ENCODE measurements at places on chromosomes 7 and 10. TPM values are rescaled to one million over a fixed set of nuclear protein-coding genes. Genes with fewer than 3 reads are reported as not detected.

Gene ADRB1
- total RNA-seq = 32.8 TPM

Gene FXYD4
- not detected for total RNA-seq

Gene CLCN1
- not detected for total RNA-seq

Gene ICA1
- 39.4 TPM for total RNA-seq

Gene HOXA1
- total RNA-seq = 0.20 TPM

Gene PNLIPRP2
- not detected for total RNA-seq

Gene ACHE
- 33.0 TPM for total RNA-seq

Measured in right atrium auricular region (tissue), 2 donors.